ENCODE measurements at places on chromosomes 2 and 18.
A peak's percentile ranks its signal among the peaks of the same experiment; 100 is the strongest.

DNA sequence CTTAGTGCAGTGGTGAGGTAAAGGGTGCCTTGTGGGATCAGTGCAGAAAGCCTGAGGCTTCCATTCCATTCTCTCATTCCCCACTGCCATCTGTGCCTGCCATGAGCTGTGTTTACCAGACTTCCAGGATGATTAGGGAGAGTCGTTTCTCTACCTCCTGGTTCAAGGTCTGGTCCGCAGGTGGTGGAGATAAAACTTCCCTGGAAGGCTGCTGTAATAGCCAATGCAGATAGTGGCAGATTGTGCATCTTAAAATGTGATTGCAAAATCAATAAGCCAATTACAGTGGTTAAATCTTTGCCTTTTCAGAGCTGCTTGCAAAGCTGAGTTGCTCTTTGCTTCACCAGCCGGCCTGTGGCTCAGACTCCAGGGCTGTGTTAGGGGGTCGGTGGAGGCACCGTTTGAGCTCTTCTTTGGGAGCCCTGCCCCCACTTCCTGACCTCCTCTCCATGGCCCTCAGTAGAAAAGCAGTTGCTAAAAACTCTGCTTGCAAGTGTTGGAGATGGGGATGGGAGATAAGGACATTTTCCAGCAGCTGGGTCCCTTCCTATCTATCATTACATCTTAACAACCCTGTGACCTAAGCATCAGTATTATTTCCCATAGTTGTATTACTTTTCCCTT is 95.2 kb upstream of the HS6ST1 start:
- DNase-seq = no peak

GRCh38 chr2:226410247-226410835 is 389.3 kb downstream of the IRS1 start:
- no peak for DNase-seq

- DNase-seq = no peak
Measured at GRCh38 chr2:164112105-164112504, 376.3 kb upstream of the FIGN start.

DNA sequence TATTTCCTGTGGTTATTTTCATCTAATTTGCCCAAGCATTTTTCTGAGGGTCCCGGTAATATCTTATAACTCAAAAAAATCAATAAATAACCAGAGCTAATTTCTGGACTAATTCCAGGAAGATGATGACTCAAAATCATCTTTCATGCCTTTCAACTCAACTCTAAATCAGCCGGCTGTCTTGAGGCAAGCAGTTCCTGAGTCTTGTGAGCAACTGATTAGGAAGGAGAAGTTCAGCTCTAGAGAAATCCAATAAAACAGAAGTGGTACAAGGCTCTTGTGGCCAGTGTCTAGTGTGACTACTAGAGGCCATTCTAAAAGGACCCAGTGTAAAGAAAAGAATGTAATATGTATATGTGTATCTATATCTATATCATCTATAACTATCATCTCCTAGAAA is 890.4 kb downstream of the TRIB2 start:
- no peak for DNase-seq

DNA sequence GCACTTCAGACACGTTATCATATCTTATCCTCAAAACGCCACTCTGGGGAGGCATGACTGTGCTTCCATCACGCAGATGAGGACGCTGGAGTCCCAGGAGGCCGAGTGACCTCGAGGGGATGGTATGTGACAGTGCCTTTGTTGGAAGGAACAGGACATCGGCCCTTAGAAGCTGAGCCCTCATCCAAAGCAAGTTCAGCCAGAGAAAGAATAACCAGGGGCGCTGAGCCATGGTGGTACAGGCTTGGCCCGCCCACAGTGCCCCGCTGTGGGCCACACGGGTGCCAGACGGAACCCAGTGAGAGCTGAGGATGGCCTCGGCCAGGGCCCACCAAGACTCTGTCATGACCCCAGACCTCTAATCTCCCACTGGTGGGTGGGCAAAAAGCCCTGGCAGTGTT is 31.3 kb downstream of the HS1BP3 start:
- no peak for DNase-seq

- DNase-seq = no peak
Measured at GRCh38 chr2:240322231-240322955, 113.1 kb upstream of the GPC1 start.

GRCh38 chr2:159399716-159400415 is 113.4 kb upstream of the WDSUB1 start:
- no peak for DNase-seq

DNA sequence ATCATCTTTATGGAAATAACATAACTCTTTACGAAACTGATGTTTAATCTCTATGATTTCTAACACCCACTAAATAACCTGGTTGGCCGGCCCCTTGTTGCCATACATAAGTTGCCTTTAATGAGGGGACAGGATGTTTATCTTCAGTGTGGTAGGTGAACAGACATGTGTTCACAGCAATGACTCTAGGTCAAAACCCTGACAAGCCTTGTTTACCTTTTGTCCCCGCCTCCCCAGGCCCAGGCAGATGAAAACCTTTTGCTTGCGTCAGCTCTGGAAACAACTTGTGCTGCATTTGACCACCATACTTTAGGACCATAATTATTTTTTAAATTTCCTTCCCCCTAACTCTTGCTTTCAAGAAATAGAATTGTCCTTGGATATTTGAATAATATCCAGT is 2.9 kb upstream of the DSG4 start:
- no peak for DNase-seq

DNA sequence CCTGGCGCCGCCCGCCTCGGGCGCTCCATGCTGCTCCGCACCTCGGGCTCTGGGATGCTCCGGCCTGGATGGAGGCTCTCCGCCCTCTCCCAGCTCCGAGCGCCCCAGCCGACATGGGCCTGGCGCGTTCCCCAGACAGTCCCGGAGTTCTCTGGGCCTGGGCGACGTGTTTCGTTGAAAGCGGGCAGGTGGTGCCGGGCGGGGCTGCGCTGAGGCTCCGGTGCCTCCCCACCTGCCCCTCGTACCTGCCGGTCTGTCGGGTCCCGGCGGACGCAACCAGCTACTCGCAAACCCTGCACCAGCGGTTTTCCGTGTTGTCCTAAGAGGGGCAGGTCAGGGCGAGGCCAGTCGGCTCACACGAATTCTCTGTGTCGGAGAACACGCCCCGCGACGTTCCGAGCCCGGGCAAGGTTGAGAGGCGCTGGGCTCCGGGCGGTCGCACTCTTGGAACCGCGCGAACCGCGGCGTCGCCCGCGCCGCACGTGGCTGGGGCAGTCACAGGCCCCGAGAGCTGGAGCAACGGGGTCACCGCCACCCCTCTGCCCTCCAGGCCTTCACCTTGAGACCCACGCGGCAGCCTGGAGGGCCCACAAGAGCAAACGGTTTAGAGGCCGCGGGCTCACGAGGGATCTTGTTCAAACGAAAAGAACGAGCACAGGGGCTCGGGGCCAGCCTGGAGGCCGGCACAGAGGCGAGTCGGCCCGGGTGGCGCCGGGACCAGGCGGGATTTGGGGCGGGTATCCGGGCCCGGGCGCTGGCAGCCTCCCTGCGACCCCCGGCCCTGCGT is 4.2 kb upstream of the SIX2 start:
- DNase-seq = no peak

GRCh38 chr18:26548415-26549262 is at the start of gene KCTD1:
KCTD1 (minus strand) TSS chr18:26548553; CDS start chr18:26548536, 17 bp downstream.
- peak; percentile 51 for DNase-seq

DNA sequence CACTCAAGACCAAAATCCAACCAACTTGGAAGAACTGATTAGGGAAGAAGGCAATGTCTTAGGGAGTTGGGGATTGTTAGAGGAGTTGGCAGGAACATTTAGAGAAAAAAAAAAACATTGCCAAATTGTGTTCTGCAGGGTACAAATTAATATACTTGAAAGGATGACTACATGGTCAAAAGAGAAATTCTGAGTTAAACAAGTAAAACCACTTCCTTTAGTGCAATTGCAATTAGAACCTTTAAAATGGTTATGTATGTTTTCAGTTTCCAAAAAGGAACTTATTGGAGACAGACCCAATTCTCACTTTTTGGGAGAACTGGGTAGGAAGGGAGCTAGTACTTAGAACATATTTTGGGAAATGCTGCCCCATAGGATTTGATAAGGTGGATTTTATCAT is 137.9 kb downstream of the GPD2 start:
- DNase-seq = no peak

DNA sequence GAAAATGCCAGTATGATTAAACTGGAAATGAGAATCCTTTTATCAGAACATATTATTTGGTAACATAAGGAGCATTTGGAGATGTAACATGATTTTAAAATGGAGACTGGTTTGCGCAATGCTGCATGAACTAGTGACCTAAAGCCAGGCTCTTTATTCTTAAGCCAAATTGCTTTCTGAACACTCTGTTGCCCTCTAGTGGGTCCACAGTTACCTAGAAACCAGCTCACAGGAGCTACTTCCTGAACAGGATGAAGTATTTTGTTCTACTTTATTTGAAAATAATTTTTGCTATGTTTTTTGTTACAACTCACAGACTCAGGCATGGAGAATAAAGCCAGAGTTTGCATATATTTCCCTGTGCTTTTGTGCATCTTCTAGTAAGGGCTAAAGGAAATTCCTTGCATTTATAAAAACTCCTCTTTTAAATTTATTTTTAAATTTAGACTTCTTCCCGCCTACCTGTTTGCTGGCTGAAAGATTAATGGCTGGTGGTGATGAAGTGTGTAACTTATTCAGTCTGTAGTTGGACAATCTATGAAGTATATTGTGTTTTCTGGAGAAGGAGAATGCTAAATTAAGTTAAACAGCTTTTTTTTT is 146.7 kb downstream of the PARD3B start:
- peak; percentile 49 for DNase-seq

DNA sequence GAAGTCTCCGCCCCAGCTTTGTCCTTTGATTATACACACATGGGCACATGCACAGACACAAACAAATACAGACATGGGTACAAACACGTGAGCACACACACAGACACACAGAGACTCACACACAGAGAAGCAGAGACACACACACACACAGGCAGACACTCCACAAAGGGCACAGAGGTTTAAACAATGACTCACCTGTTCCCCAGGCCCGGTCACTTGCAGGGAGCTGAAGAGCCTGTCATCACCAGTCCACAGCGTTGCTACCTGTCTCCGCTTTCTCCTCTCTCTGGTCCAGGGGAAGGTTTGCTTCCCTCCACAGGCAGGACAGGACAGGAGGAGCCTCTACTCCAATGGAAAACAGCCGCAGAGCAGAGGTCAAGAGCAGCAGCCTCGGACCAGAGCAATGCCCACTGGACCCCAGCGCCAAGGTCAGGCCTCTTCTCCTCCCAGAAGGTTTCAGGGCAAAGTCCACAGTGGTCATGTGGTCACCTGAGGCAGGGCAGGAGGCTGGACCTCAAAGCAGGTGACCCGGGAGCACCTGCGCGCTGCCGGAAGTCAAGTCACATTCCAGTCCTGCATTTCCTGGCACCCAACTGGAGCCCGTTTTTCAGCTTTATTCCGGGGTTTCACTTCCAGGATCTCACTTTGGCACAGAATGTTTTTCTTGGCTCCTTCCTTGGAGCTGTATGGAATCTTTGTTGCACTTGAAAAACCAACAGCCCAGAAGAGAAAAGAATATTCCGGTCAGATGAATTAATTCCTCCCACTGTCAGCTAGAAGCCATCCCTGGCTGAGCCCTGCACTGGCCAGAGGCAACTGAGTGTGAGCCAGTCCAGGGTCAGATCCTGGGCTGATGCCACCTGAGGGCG is at the start of gene RAB17:
Gene RAB17 (minus strand): TSS at position 463 of the 869 bp plus-strand sequence. CDS start 4,580 bp downstream, outside the sequence.
- DNase-seq = no peak

- DNase-seq = no peak
Measured at GRCh38 chr2:234615643-234616356, 118.9 kb upstream of the ARL4C start.

DNA sequence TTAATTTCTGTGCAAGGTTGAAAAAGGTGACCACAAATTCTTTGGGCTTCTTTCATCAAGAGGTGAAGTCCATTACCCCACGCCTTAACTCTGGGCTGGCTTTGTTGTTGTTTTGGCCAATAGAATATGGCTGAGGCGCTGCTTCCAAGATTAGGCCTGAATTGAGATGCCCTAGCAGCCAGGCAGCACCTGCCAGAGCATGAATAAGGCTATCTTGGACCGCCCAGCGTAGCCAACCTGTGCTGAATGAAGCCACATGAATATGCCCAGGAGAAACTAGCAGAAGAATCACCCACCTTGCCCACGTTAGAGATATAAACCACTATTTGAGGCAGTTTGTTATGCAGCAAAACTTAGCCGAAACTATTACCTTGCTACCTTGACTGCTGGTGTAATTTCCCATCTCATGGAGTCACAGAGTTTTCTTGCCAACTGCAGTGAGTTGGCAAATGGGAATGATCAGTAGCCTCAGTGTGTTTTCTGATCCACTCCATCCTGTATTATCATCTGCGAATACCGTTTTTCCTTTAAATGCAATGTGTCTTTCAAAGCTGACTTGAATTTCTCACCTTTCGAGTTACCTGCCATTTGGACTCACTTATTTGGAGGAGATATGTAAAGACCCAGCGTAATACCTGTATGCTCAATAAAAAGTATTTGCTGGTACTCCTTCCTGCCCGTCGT is 679 bp downstream of the TSGA10 start:
- no peak for DNase-seq

DNA sequence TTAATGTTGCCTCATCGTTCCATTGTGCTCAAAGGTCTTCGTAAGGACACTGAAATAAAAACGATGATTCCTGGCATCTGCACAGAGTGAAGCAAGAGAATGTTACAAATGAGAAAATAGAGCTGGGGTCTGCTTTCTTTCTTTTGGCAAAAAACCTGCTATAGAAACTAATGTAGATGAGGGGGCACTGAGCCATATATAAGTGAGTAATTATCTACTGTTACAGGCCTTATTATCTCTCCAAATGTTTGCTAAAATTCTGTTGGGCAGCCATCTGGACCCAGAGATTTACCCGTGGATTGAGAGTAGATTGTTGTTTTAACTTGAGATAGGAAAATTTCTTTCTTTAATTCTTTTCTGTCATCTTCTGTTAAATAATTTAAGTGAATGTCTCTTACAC is 472.5 kb upstream of the PIK3C3 start:
- no peak for DNase-seq

GRCh38 chr2:44752761-44753160 is 188.7 kb upstream of the SIX3 start:
- DNase-seq = no peak

- no peak for DNase-seq
Measured at GRCh38 chr2:112198780-112199179, 56.1 kb downstream of the ZC3H8 start.

GRCh38 chr18:21599585-21600525 is 649 bp downstream of the ESCO1 start:
- DNase-seq = no peak

DNA sequence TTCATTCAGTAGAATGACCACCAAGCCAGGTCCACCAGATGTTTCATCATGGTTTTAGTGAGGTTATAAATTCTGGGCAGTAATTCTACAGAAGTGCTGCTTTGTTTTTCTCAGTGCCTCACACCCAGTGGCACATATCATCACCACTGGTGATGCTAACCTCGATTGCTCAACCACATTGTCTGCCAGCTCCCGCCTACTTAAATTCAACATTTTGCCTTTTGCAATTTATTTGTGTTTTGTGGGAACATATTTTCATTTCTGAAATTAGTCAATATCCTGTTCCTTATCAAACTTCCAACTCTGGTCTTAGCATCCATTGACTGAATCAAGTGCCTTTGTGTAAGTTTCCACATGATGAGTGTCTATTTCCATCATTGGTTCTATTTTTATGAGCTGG is 62.3 kb upstream of the TMEM178A start:
- no peak for DNase-seq

GRCh38 chr2:235533616-235534385 is 40.0 kb downstream of the AGAP1 start:
- no peak for DNase-seq

GRCh38 chr2:105379741-105380186 is 19.1 kb downstream of the FHL2 start:
- DNase-seq = no peak

GRCh38 chr2:118095610-118096009 is 7.3 kb downstream of the INSIG2 start:
- DNase-seq = no peak

GRCh38 chr2:188204824-188205223 is 86.8 kb upstream of the GULP1 start:
- no peak for DNase-seq
